ENCODE measurements at places on chromosomes 7 and 10.

- no peak for DNase-seq
These were observed 780.3 kb downstream of the LRMDA start for GRCh38 chr10:76211691-76212090.

DNA sequence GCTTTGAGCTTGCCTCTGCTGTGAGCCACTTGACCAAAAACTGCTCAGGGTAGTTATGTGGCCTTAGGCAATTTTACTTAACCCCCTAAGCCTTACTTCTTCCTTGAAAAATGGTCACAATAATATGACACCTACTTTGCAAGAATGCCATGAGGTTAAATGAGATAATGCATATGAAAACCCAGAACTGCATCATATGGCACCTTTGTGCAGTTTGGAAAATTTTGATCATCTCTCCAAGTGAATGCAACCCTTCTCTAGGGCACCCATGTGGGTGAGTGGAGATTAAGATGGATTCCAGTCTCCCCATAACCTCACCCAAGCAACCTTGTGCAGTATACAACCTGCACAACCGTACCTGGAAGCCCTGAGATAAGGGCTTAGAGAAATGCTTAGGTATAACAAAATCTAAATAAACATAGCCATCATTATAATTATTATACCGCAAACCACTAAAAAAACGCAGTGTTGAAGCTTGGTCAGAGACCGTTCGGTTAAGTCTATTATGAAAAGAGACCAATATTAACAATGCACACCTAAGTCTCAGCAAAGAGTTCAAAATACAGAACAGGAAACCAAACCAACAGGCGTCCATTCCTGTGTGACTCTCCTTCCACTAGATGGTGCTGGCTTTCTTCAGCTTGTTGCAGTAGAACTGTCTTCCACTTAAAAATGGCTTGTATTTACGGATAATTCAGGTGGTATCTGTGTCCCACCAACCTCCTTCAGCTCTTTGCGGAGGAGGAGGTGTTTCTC lies 21.0 kb upstream of the ASB15 start:
- DNase-seq: peak; percentile 56

DNA sequence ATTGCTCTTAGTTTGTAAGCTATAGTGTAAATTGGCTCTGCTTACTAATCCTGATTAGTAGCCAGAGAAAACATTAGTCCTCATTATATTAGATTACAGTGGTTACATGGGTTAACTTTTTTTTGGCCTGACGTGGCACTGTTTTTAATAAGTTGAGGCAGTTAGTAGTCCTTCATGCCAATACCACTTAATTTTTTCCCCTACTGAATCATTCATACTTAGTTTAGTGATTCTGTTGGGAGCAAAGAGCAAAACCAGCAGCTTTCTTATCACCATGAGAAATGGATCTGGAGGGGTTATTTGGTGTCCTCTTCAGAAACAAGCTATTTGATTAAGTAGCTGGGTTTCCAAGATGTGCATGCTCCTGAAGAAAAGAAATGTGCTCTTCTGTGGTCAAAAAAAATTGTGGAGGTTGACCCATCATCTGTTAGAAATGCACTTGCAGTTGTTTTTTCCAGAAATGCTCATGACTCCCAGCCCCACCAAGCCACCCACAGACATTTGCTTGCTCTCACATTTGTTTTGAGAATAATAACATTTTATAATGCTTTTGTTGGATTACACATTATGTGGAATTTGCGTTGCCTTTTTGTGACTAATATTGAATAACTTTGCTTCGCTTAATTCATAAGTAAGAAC lies 258.5 kb downstream of the HDAC9 start:
- peak; percentile 95 for DNase-seq

DNA sequence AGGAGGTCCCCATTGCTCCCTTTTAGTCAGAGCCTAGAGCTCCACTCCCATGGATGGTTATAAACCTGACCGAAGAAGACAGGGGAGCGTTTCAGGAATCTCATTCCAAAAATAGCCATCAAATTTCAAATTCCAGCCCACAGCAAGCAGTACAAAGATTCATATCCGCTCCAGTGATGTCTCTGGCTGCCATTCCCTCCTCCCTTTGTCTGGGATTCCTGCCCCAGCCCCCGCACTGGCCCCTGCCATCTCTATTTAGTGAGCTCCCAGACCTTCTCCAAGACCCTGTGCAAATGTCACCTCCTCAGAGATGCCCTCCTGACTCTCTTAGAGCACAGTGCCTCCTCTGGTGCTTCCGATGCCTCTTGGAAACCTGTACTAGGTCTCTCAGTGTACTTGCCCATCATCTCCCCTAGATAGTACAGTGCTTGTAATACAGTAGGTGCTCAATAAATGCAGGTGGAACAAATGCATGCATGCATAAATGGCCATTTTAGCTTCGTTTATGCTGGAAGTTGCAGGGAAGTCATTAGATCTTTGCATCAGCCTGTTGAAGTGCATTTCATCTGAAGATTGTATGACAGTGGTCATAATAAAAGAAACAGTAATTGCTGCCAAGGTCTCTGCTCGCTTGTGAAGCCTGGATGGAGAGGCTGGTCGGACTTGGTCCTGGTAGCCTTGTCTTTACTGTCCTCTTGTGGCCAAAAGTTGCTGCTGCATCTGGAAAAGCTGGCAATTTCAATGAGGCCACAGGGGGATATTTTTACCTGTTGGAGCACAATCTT lies 32.0 kb upstream of the HABP2 start:
- DNase-seq: peak; percentile 63

DNA sequence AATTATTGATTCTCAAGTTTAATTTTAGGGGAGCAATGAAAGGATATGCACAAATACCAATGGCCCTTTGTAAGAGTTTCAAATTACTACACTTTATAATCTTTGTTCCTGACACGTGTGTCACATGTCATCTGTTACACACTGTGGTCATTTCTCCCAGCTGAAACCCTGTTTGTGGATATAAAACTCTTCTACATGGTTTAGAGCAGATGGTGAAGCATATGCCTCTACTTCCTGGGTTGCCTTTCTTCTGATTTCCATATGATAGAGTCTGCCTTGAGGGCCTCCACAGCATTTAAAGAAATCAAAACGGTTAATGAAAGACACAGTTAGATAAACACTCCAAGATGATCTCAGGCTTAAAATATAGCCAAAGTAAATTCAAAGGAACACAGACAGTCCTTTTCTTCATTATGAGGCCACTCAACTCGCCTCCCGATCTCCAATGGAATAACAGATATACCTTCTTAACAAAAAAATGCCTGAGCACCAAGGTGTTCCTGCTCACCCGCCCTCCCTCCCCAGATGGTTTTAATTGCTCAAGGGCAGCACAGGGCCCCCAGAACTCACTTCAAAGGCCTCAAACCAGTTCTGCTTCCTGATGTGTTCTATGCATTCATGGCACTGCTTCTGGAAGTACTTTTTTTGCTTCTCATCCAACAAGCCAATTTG lies 75.0 kb downstream of the CPVL start:
- no peak for DNase-seq

GRCh38 chr10:28304032-28304571 lies 1.2 kb upstream of the MPP7 start:
- no peak for DNase-seq

- DNase-seq: peak; percentile 45
These were observed 141.7 kb upstream of the PFKP start for GRCh38 chr10:2925631-2926030.

DNA sequence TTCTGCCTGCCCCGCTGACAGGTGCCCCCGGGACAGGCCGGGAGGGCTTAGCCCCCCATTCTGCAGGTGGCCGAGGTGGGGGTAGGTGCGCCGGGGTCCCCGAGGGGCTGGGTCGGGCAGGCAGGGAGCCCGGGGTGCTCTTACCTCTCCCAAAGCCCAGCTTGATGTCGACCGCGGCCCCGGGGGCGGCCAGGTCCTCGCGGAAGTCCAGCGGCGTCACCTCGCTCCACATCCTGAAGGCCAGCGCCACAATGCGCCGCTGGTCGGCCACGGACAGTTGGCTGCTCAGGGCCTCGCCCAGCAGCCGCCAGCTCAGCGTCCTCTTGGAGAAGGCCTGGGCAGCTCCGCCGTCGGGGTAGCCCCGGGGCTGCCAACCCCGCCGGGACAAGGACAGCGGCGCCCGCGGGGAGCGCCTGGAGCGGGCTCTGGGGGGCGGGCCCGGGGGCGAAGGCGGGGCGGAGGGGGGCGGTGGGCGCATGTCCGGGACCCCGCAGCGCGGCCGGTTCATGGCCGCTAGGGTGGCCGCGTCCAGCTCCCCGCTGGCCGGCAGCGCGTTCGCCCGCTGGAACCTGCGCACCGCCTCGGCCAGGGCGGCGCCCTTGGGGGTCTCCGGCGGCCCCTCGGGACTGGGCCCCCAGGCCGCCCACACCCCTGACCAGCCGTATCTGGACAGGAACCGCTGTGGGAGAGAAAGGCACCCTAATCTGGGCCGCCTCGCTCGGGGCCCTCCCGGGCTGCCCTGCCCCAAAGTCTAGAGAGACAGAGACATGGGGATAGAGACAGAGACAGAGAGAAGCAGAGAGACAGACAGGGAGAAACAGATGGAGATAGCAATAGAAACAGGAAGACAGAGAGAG lies 1.7 kb downstream of the MMP21 start:
- no peak for DNase-seq

GRCh38 chr7:144738708-144739314 lies 97.0 kb downstream of the TPK1 start:
- DNase-seq: peak; percentile 31

DNA sequence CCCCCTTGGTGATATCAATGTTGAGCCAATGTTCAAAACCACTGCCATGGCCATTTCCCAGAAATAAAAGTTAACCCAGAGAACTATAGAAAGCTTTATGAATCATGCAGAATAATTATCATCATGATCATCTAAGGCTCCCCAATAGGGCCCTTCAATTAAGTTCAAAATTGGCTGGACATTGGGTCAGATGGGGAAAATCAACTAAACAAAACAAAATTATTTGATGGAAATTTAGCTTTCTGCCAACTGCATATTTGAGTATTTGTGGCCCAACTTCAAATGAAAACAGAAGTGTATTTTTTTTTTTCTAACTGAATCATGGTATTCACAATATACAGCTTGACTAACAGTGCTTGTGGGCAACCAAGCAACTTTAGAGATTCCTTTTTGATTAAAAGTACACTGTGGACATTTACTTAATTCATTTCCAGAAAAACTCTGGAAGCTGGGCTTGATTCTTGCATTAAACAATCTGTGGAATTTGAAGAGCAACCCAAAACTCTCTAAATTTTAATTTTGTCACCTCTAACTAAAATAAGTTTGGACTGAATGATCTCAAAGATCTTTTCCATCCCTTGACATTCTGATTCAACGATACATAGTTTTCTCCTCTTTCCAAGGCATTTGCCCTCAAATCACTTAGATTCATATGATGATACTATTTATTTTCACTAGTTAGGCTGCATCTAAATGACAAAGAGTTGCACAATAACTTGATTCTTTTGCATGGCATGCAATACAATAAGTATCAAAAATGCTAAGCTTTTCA lies 203.2 kb downstream of the AHR start:
- DNase-seq: peak; percentile 67

GRCh38 chr7:41142904-41143473 lies 559.9 kb downstream of the INHBA start:
- no peak for DNase-seq

DNA sequence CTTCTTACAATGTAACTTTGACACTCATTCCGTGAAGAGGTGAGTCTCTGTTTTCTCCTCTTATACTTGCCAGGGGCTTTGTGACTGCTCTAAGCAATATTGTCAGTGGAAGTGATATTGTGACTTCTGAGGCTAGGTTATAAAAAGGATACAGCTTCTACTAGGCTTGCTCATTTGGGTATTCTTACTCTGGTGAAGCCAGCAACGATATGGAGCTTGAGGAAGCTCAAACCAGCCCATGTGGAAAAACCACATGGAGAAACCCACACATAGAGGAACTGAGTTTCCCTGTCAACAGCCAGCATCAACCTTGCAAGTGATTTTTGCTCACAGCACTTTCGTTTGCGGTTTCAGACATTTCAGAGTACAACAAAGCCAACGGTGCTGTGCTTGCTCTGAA lies 149.6 kb upstream of the SEMA3E start:
- no peak for DNase-seq

DNA sequence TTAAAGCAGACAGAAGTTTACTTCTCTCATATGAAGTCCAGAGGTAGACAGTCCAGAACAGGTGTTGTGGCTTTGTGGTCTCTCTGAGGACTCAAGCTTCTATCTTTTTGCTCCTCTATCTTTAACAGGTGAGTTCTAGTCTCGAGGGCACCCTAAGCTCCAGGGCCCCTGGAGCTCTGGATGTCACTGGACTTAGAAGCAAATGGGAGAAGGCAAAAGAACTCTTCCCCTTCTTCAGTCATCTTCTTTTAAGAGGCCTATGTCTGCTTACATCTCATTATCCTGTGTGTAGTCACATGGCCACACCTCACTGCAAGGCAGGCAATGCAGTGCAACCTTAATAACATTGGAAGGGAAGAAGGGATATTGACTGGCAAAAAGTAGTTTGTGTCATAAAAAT lies 61.6 kb downstream of the ADCYAP1R1 start:
- no peak for DNase-seq

DNA sequence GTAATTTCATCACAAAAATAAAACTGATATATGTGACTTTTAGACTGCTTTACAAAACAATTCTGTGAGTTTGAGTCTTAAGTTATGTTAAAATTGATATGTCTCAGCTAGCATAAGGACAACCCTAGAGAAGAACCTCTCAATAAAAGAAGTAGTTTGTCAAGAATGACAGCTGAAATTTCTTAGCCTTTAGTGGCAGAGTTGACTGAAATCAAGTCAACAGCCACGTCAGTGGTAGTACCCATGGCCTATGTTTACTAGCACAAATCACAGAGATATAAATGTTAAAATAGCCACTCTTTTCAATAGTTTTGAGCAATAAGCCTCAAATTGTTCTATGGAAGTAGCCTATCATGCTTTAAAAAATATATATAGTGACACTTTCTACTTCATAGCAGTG lies 138.9 kb upstream of the FERD3L start:
- DNase-seq: no peak

GRCh38 chr10:133347710-133348517 lies 741 bp downstream of the PRAP1 start:
- DNase-seq: no peak

GRCh38 chr10:43964486-43964885 lies 315.8 kb upstream of the ZNF32 start:
- no peak for DNase-seq

DNA sequence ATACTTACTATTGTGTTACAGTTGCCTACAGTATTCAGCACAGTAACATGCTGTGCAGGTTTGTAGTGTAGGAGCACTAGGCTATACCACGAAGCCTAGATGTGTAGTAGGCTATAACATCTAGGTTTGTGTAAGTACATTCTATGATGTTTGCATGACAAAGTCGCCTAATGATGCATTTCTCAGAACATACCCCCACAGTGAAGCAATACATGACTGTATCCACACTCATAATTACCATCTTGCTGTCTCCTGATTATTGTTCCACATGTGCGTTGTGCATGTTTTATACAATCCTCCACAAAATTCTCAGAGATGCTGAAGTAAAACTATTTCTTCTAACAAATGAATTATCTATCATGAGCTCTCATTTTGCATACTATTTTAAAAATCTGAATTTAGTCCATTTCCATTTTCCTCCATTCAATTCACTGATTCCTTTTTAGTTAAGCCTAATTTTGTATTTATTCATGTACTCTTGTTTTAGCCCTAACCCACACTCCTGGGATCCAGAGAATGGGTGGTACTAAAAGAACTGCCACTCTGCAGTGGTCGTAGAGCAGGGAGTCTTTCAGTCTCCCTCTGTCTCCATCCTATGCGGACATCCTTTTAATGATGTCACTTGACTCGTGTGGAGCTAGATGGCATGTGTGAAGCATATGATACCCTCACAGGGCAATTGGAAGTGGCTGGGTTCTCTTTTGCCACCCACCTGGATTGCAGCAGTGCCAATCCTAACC lies 67.6 kb upstream of the CAV2 start:
- DNase-seq: no peak
